Stimulated activated CD4-positive, alpha-beta T cell treated with anti-CD3 and anti-CD28 coated beads, Interleukin-1b, Interleukin-23, amount 100 ng/mL, for 24 hours (primary cell): ENCODE measurements at places on chromosomes 1 and 21.

DNA sequence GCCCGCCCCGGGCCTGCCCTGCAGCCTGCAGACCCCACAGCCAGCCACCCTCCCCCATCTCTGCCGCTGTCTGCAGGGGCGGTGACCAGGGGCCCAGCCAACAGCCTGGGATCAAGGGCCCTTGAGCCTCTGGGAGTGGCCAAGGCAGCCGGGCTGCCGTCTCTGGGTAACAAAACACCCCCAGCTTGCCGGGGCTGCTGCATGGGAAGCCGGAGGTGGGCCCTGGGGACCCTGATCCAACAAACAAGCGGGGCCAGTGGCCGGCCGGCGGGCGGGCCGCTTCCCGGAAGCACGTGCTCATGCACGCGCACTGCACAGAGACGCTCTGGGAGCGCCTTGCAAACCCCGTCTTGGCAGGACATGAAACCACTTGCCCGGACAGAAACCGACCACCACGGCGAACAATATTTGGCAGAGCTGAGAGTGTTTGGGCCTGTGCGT lies 13.2 kb downstream of the MEGF6 start:
- no peak for DNase-seq

GRCh38 chr1:27519331-27520258 lies 29.6 kb upstream of the WASF2 start:
- DNase-seq = no peak

DNA sequence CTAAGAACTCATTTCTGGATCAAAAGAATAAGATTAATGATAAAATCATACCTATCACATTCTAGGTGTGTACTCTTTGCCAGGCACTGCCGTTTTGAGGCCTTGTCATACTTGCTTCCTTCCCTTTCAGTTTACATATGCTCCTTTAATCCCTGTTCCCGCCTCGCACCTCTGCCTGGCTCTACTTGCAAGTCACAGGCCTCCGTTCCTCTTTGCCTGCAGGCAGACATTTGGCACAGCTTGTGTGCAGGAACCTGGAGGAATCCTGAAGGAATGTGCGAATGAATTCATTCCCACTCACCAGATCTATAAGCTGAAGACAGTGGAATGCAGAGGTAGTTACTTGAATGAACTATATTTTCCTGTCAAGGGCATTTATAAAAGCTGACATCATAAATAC lies 13.8 kb downstream of the WLS start:
- DNase-seq = no peak

- no peak for DNase-seq
Measured at GRCh38 chr1:115337633-115338456, at the start of gene NGF. NGF (minus strand) TSS chr1:115338249; CDS start chr1:115286795, 51,454 bp downstream.

- no peak for DNase-seq
Measured at GRCh38 chr1:37399205-37399604, 75.2 kb upstream of the ZC3H12A start.

DNA sequence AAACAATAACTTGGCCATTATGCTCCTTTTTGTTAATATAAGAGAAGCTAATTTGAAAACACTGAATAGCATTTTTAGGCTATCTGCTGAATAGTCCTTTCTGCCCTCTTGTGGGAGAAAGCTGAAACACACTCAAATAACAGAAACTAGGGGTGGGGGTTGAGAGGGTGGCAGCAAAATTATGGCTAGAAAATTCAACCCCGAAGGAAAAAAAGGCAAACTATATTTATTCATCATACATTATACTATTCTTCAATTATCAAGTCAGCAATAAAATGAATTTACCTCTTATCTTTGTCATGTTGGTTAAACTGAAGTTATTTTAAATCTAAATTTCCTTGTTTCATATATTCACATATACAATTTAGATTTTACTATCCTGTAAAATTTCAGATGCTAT lies 255.9 kb downstream of the FAF1 start:
- DNase-seq = no peak

- no peak for DNase-seq
Measured at GRCh38 chr1:77594366-77595112, 87.9 kb downstream of the ZZZ3 start.

DNA sequence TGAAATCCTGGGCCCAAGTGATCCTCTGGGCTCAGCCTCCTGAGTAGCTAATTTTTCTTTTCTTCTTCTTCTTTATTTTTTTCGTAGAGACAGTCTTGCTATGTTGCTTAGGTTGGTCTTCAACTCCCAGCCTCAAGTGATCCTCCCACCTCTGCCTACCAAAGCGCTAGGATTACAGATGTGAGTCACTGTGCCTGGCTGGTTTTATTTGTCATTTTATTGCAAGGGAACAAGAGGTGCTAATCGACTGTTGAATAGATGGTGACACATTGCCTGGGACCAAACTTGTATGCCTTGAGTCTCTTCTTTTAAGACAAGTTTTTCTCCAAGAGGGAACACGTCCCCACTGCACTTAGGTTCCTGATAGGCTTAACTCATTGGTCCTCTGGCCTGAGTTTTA lies 20.0 kb upstream of the KLHDC8A start:
- DNase-seq = no peak

DNA sequence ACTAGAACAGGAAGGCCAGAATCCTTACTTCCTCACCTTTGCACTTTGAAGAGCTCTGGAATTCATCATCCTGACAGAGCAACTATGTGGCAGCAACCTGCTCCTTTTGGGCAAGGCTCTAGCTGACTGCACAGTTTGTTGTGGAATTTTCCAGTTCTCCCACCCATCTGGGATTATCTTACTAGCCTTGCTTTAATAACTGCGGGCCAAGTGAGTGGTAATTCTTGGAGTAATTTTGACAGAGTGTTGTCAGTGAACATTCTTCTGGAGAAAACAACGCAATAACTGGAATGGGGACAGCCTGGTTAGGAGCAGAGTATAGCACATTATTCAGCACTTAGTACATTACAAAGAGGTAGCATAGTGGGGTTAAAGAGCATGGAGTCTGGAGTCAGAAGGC lies 75.3 kb downstream of the NTMT2 start:
- DNase-seq = no peak

DNA sequence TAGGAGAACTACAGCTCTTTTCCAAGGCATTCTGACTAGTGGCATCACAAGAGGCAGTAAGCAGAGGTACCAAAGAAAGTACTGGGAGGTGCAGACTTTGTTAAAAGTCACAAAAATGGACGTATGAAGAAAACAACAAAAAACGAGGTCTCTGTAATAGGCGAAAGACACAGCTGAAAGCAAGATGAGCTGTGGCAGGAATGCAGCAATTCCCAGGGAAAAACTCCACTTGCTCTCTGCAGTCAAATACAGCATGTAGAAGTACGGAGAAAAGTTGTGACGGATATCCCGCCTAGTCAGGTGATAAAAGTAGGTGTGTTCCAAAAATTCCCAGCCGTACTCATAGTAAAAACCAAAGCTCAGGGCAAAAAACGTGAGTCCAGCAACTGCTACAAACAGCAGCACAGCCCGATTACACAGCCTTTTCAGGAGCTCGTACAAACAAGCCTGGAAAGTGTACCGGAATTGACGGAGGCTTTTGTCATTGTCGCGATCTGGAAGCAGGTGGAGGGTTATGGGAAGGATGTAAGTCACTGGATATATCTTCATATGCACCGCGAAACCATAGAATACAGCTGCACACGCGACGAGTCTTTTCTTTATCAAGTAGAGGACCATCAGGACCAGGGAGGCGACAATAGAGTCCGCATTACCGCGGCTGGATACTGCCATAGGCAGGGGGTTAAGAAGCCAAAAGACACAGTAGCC lies 979 bp downstream of the PIGM start:
- DNase-seq = no peak
